ENCODE measurements at places on chromosomes 3 and 15. TPM values are rescaled to one million over a fixed set of nuclear protein-coding genes. Genes with fewer than 3 reads are reported as not detected.

The LTF gene
- not detected for total RNA-seq

The NAA80 gene
- total RNA-seq, result 41.5 TPM

DNA sequence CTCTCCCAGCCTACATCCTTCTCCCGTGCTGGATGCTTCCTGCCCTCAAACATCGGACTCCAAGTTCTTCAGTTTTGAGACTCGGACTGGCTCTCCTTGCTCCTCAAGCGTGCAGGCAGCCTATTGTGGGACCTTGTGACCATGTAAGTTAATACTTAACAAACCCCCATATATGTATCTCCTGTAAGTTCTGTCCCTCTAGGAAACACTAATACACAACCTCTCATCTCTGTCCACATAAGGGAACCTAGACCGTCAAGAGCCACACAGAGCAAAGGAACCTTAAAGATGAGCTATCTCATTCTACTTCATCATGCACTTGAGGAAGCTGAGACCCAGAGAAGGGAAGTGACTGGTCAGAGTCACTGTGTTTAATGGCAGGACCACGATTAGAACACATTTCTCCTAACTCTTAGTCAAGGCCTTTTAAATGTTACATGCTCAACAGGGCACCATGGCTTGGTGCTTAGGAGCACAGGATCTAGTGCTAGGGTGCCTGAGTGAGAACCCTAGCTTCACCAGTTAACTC, 50.3 kb downstream of the NPTN start:
- no peak for DNase-seq

The PIF1 gene
- 49.1 TPM for total RNA-seq

DNA sequence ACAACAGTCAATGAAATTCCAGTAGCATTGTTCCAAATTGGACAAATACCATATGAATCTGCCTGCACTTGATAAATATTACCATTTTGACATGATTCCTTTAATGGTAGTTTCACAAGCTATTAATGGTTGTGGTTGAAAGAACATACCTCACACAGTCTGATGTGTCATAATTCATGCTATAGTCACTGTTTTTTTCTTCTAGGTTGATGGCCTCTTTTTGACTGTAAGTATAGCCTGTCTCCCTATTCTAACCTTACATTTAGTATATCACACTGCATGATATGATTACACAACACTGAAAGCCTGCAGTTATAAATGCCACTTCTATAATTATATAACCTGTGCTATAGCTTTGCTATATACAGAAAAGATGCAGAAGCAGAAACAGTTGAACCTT, 834.1 kb downstream of the NSUN3 start:
- no peak for DNase-seq

DNA sequence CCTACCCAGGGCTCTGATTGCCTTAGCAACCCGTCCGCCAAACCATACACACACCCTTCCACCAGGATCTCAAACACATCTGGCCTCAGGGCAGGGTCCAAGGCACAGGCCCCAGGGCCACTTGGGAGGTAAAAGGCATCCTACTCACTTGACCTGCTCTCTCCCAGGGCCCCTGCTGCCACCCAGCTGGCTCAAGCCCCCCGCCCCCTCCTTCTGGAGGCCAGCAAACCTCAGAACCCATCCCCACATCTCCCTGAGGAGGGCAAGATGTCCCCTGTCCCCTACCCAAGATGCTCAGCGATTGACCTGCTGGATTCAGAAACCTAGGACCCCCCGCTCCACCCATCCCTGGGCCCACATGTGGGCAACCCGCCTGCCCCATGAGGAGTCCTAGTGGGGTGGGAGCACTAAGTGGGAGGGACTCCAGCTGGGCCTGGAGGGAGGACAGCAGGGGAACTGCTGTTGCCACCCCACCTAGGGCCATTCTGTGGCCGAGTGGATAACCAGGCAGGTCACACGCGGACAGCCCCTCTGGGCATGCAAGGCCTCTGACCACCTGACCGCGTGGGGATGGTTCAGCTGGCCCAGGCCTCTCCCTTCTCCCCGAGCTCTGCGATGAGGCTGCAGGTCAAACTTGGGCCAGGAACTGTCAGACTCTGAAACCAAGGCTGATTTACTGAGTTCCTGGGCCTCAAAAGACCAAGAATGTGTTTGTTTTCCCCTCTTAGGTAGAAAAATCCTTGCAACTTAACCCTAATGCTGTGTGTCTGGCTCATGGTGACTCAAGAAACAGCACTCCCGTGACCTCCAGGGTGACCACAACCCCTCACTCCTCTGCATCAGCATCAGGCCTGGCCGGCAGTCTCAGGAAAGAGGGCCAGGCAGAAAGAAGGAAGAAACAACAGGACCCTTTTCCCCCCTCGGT, 4.2 kb downstream of the MFGE8 start:
- no peak for DNase-seq

The GOLGA8M gene
- total RNA-seq, result 2.2 TPM

- peak; percentile 37 for DNase-seq
Observed at GRCh38 chr15:45126535-45127158, 3.0 kb downstream of the DUOXA1 start.

- DNase-seq, result no peak
Observed at GRCh38 chr3:179716811-179717210, 64.0 kb downstream of the USP13 start.

The GPR62 gene
- not detected for total RNA-seq

DNA sequence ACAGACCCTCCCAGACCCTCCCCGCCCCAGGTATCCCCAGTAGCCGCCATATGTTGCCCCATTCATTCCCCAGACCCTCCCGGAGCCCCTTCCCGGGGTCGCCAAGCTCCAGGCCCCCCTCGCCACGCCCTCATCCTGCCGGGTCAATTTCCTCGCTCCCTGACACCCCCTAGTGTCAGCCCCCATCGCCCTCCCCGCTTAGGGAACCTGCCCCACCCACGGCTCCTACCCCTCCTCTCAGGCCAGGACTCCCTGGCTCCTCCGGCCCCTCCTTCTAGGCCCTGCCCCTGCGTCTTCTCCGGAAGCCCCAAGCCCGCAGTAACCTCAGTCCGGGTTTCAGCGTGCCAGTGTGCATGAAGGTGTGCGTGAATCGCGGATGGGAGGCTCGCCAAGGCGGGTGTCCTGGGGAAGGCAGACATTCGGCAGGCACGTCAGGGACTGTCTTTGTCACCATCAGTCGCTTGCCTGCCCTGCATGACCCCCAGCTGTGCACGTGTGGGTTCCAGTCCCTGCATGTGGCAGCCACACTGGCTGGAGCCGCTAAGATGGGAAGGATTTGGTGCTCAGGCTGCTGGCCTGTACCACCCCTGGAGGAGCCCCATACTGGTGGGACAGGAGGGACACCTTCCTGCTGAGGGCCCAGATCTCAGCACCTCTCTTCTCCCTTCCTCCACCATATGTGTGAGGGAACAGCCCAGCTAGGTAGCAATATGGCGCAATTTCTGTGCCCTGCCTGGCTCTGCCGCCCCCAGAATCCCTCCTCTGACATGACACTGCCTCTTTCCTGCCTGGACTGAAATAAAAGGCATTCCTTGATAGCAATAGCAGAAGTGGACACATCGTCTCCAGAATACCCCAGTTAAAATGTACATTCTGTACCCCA, 693 bp downstream of the DISP2 start:
- peak; percentile 37 for DNase-seq

The TLR9 gene
- total RNA-seq, result 0.83 TPM

DNA sequence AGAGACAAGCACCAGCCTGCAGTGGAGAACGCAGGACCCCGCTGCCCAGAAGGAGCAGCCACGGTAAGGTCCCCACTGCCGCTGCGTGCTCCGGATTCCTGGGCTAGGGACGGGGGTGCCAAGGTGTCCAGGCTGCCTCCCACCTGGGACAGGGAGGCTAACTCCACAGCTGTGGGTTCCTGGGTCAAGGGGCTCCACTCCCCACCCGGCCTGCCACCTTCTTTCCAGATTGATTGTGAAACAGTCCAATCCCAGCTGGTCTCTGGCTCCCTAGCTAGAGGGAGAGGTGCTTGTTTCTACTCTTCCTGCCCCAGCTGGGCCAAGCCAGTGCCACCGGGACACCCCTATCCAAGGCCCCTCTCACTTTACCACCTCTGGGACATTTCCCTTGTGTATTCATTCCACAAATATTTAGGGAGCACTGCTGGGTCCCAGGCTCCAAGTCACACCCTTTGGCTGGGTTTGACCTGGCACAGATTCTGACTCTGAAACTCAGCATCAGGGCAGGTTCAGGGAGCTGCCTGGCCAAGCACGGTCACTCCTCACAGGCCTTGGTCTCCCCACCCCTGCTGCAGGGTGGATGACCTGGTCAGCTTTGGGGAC, 1.9 kb downstream of the PAK6 start:
- DNase-seq, result no peak

The ZKSCAN7 gene
- 0.60 TPM for total RNA-seq

The RLBP1 gene
- not detected for total RNA-seq

DNA sequence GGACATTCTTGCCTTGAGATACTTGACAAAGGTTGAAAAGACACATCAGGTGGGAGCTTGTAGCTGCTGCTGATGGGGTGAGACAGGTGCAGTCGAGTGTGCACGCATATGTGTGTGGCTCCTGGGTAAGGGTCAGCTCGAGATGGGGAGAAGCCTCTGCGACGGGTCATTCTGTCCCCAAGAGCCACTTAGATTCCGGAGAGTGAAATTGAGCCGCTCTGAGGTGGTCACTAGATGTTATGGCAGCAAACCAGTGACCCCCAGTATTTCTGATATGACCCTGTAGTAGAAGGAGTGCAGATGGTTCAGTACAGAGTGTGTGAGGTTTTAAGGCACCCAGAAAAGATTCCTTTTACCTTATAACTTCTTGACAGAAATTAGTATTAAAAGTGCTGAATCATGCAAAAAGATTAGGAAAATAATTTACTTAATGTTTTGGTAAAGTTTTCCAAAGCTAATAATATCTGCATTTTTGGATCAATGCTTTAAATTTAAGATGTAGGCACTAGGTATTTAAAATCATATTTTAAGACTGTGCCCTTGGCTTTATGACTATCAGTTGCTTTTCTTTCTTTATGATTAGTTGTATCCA, 241.9 kb upstream of the TOPAZ1 start:
- no peak for DNase-seq

DNA sequence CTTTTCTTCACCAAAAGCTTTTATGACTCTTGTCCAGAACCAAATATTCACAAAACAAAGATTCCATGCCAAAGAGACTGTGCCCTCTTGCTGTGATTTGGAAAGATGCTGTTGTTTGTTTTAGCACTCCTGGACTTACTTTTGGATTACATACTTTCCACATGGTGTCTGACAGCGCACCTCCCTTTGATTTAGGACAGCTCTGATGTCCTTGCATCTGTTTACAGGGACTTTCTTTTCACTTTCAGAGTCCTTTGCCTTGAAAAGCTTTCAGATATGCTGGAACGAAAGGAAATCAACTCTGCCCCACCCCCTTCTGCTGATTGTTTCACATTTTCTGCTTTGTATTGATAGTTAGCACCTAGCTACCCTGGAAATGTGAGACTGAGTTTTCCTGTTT, 133.0 kb upstream of the NR2E3 start:
- no peak for DNase-seq

- DNase-seq, result no peak
Observed at GRCh38 chr3:193828477-193828876, 235.5 kb downstream of the OPA1 start.

- DNase-seq, result no peak
Observed at GRCh38 chr3:107085261-107085660, 292.0 kb upstream of the CCDC54 start.

The KBTBD8 gene
- 14.8 TPM for total RNA-seq

DNA sequence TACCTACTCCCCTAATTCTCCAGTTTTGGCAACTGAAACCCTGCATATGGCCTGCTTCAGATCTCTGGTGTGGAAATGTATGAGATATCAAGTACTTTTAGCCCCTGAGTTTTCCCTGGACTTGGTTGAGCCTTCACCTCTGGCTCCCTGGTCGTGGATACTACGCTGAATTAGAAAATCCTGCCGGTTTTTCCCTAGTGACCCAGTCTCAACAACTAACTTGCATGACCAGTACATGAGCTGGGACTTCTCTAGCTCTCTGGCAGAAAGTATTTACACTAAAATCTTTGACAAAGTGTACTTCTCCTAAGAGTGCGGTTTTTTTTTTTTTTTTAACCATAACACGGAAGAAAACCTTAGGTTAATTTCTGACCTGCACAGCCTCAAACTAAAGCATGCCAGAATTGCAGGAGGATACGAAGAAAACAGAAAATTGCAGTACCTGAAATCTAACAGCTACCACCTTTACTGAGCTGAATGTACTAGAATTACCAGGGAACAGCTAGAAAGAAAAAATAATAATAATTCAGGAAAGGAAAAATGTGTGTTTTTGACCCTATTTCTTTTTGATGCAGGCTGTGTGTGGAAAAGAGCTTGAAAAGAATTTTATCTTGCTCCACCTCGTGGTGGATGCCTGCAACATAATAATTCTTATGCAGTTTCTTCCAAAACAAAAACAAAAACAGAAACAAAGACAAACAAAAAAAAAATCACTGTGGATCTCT, 165.6 kb downstream of the GMNC start:
- no peak for DNase-seq

DNA sequence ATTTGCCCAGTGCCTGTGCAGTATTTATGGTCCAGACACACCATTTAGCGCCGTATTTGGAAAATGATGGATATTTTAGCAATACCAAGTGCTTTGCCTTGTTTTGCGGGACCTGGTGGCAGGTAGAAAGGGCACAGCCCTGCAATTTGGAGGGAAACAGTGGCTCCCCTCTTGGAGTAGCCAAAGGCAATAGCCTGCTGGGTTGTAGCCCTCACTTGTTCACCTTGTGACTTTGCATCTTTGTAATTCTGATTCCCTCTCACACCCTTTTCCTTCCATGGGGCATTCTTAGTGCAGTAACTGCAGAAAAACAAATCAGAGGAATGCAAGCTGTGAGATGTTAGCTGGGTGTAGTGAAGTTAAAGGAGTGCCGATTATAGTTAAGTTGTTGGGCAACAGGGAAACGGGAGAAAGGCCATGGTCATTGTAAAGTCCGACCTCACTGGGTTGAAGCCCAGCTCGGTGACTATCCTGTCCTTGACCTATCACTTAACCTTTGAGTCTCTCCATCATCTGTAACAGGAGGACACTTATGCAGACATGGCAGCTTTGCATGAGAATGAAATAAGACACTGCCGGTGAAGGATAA, 131.0 kb upstream of the KLHL25 start:
- no peak for DNase-seq

DNA sequence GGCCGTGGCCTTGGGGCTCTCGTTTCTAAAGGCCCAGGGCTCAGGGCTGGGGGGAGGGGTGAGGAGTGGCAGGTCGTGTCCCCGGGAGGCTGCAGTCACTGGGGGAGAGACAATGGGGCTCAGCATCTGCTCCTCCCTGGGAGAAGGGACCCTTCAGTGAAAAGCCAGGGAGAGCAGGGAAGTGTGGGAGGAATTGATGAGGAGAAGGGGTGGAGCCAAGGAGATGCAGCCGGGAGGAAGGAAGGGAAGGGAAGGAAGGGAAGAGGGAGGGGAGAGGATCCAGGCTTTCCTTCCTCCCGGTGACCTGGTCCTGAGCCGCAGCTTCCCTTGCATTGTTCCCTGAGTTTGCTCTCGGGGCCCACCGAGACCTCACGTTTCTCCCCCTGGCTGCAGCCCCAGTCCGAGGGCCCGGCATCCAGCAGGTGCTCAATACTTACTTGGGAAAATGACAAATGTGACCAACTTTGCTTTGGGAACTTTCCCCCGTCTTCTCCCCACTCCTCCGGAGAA, 1.4 kb upstream of the ZNF710 start:
- no peak for DNase-seq

The DENND4A gene
- 40.4 TPM for total RNA-seq

Measured in activated CD4-positive, alpha-beta memory T cell treated with anti-CD3 and anti-CD28 coated beads, Interleukin-2, amount 10 ng/mL, durations not matched to agents 7 days and 5 days (primary cell).